Stimulated activated CD4-positive, alpha-beta T cell treated with anti-CD3 and anti-CD28 coated beads, Interleukin-4, amount 100 ng/mL, for 1 hour (primary cell): ENCODE measurements at places on chromosomes 16 and 17.

GRCh38 chr16:87324411-87325275, 7.5 kb upstream of the C16orf95 start:
- peak; percentile 39 for DNase-seq

DNA sequence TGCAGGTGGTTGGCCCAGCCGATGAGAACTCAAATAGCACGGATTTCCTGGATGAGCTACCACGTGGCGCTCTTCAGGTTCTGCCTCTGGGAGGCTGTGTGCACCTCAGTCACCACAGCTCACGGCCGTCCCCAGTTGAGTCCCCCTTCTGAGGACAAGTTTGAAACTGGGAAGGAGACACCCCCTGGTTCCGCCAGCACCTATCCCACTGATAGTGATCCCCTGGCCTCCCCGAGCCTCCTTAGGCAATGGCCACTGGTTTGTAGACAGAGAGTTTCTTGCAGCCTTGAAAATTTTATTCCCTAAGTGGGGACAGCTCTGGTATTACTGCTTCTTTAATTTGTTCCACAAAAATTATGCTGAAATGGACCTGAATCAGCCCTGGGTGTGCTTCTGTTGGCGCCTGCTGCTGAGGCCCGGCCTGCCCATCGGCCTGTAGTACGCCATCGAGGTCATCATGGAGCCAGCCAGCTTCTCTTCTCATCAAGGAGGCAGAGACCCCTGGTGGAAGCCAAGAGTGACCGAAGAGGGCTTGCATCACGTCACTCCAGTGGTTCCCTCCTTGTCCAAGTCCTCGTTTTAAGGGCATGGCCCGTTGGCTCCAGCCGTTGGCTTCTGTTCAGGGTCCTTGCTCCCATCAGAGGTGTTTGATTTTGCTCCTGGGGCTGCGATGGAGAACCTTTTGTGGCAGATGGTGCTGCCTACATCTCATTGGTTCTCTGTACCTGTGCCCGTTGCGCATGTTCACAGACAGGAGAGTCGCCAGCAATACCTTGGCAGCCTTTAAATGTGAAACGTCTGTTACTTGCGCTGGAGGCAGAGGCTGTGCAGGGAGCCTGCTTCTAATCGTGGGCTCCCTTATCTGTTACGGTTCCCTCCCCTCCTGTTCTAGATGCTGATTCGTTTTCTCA, 9.3 kb downstream of the SMCR8 start:
- DNase-seq: no peak

DNA sequence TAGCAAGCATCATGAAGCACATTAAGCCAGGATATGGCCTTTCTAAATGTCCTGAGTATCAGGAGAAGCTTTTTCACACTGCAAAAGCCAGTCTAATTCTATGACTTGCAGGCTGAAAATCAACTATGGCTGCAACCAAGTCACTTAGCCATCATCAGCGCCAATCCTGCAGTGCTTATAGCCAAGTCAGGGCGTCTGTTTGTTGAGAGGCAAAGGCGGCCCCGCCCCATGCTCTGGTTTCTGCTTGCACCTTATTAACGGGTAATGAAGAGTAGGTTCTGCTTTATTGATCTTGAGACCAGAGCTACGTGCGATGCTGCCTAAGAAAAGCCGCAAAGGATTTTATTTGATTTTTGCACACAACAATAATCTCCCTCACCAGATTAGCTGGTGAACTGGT, 88.4 kb downstream of the CDH13 start:
- DNase-seq: no peak

- peak; percentile 51 for DNase-seq
These were observed 445 bp downstream of the CIAO2B start for GRCh38 chr16:66933776-66934137.

DNA sequence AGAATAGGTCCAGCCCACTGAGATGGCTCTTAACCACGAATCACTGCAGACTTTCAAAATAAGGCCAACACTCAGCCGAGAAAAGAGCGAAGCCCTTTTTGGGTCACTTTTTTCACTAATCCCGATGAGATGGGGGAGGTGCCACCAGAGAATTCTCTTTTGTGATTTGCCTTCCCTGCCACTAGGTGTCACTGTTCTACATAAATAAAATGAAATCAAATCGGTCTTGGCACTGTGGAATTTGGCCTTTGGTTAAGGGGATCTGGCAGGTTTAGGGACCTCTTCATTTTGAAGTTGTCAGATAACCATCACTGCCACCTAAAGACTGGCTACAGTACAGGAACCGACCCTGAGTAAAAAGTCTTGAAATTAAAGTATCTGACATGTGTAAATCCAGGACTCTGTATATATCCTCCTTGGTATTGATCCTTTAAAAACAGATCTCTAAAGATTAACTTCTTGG, 147.0 kb downstream of the HS3ST4 start:
- no peak for DNase-seq

- DNase-seq: peak; percentile 14
These were observed 889 bp upstream of the ZNF423 start for GRCh38 chr16:49856672-49857330.

GRCh38 chr16:52497067-52497816, 49.7 kb downstream of the TOX3 start:
- DNase-seq: no peak

DNA sequence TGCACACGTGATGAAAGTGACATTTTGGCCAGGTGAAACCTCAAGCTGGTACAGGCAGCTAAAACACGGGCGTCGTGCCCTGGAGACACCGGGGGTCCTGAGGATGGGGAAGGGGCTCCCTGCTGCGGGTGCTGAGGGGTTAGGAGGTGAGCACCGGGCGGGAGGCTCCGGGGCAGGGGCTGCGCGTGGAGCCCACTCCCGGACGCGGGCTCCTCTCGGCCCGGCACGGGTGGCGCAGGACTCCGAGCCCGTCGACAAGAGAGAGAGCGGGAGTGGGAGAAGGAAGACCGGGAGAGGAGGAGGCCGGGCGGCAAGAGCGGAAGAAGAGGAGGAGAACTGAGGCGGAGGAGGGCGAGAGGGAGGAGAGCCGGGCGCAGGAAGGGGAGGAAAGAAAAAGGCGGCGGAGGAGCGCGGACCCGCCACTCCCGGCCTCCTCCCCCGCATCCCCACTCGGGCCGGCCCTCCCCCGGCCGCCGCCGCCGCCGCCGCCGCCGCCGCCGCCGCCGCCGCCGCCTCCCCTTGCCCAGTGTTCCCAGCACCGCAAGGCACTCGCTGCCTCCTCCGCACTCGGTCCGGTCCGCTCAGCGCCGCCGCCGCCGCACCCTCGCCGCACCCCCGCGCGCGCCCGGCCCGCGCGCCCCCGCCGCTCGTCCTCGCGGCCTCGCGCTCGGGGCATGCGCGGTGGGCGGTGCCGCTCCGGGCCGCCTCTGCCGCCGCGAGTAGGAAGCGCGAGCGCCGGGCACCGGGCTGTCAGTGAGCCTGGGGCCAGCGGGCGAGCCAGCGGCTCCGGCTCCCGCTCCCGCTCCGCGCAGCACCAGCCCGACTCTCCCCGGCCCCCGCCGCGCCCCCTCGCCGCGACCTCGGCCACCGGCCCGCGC, at the start of gene PRKCA:
Gene PRKCA, plus strand, starts transcription at position 750 of the 878 bp plus-strand sequence.
- DNase-seq: peak; percentile 74

DNA sequence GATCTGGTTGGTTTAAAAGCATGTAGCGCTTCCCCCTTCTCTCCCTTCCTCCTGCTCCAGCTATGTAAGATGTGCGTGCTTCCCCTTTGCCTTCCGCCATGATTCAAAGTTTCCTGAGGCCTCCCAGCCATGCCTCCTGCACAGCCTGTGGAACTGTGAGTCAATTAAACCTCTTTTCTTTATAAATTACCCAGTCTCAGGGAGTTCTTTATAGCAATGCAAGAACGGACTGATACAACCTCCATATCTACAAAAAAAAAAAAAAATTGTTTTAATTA, 16.6 kb upstream of the PDXDC1 start:
- DNase-seq: no peak

- no peak for DNase-seq
These were observed 18.9 kb downstream of the IKZF3 start for GRCh38 chr17:39845052-39845846.

DNA sequence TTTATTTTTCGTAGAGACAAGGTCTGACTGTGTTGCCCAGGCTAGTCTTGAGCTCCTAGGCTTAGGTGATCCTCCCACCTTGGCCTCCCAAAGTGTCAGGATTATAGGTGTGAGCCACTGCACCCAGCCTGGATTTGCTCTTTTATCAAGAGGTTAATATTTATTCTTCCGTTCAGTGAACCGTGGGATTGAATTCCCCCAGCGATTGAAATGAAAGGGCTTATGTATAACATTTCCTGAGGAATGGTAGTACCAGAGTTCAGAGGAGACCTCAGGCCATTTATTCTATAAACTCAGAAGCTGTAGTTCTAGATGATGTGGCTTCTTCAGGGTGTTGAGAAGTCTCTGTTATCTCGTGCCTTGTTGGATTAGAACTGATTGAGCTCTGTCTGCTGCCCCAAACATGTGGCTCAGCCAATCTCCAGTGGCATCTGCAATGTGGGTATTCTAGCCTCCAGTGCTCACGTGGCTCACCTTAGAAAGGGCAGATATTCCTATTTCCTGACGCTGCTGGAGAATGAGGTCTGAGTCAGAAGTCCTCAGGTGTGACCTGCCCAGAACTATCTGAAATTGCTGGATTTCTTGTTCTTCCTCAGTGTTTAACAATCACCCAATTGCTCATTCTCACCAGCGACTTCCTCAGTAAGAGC, 22.5 kb downstream of the HMOX2 start:
- DNase-seq: no peak

GRCh38 chr16:8543258-8543657, 47.1 kb downstream of the TMEM114 start:
- DNase-seq: no peak

DNA sequence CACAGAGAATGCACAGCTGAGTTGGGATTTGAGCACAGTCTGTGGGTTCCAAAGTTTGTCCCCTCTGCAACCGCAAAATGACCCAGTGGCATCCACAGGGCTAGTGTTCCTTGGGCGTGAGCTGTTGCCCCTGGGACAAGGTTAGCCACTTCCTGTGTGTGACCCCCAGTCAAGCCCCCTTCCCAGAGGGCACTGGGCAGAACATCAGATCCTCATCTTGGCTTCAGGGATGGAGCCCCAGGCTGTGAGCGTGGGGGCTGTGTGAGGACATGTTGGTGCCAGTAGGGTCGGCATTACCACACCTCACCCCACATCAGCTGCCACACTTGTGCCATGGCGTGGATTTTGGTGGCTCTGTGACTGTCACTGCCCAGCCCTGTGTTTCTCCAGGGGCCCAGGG, 55.3 kb downstream of the USP22 start:
- DNase-seq: no peak

DNA sequence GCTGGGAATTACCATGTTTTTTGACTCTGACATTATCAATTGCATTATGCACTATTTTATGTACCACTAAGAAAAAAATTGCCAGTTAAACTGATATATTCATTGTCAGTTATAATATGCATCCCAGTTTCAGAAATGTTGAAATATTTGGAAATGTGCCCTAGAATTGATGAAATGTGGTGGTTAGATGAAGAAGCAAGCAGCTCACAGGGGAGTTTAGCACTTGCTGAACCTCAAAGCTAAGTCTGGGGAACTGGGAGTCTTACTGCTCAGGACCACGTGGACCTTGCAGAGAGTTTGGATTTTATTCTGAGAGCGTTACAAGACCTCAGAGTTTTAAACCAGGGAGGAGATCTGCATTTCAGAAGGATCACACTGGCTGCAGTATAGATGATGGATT, 67.9 kb downstream of the TNRC6C start:
- DNase-seq: no peak

GRCh38 chr17:28912281-28912937, 9.5 kb upstream of the DHRS13 start:
- no peak for DNase-seq

GRCh38 chr16:50313596-50314478, 47.5 kb downstream of the ADCY7 start:
- DNase-seq: peak; percentile 42

GRCh38 chr16:66335704-66336329, 30.7 kb upstream of the CDH5 start:
- no peak for DNase-seq

- peak; percentile 25 for DNase-seq
These were observed at the start of gene PYCARD for GRCh38 chr16:31202414-31203375. TSS of gene PYCARD (minus strand) at chr16:31202760. CDS start at chr16:31202690, 70 bp downstream.

DNA sequence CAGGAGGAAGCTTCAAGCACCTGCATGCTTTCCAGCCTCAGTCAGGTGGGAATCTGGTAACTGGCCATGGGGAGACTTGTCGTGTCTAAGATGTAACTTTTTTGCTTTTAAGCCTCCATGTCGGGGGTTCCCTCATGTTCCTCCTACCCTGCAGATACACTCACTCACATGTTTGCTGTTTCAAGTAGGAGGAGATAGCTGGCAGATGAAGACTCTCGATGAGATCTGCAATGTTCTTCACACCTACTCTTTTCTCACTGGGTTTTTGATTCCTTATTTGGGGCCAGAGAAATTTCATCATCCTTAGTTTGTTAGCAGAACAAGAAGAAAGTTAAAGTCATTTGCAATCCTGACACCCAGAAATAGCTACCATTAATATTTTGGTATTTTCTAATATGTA, 24.7 kb downstream of the UTP4 start:
- DNase-seq: no peak

- no peak for DNase-seq
These were observed 5.3 kb upstream of the EIF4A3 start for GRCh38 chr17:80152081-80152702.

GRCh38 chr16:89973654-89974335, 25.2 kb downstream of the DEF8 start:
- DNase-seq: no peak
